ENCODE measurements at places on chromosomes 1 and 21. TPM values are rescaled to one million over a fixed set of nuclear protein-coding genes. Genes with fewer than 3 reads are reported as not detected.

The RXRG gene
- 296 TPM for polyA plus RNA-seq

DNA sequence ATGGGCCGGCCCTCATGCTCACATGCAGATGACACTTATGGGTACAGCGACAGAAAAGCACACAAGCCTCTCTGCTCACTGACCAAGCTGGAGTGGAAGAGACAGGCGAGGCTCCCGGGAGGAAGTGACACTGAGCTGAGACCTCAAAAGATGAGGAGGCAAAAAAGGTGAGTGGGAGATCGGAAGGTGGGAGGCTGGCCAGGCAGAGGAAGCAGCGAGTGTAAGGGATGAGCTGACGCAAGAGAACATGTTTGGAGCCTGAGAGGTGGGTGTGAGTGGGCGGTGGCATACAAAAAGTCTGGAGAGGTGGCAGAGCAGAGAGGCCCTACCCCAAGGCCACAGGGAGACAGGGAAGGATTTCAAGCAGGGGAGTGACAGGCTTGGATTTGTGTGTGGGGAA, 18.2 kb upstream of the CDCP2 start:
- no peak for DNase-seq

The TRIM17 gene
- 15.0 TPM for polyA plus RNA-seq

DNA sequence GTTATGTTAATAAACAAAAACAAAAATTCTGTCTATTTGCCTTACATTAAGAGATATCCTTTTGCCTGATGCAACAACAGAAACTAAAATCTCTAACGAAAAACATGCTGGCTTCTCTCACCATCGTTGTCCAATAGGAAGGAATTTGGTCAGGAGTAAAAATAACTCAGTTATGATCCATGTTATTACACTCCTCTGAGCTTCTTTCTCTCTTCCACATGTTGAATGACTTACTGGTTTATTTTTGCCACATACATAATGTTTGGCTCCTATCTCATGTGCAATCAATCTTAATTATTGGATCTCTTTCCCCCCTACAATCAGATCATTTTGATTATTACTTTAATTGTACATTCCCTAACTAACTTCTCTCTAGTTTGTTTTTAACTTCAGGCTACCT, 688.4 kb downstream of the USP25 start:
- DNase-seq: no peak

DNA sequence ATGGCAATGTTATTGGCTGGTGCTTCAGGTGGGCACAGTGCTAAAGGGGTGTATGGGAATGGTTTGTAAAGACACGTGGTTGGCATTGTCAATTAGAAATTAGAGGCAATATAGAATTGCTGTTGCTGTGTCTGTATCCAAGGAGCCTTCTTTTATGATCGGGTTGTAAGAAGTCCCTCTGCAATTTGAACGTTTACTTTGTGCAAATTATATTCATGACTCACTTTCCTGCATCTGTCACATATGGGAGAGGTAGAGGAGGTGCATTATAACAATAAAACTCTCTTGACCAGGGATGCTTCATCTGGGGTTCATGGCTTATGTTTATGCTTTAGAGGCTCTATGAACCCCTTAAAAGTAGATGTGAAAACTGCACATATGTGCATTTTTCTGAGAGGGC, 130.4 kb upstream of the DNAH14 start:
- DNase-seq: no peak

The NR5A2 gene
- polyA plus RNA-seq: not detected

The ATAD3C gene
- 0.53 TPM for polyA plus RNA-seq

DNA sequence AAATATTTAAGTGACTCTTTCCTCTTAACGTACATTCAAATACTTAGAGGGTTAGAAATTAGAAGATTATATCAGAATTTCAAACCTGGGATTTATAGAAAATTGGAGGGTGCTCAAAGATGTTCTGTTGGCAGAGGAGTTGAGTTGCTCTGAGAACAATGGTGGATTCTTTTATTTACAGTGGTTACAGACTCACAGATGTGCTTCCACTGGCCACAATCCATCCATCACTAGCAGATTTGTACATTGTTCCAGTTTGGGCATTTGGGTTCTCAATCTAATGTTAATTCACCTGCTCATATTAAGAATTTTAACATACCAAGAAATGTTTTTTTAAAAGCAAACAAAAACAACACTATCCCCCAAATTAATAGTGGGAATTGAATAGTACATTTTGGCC, 23.5 kb downstream of the DNAJC6 start:
- DNase-seq: no peak

The GUCA2A gene
- not detected for polyA plus RNA-seq

The DMRTA2 gene
- not detected for polyA plus RNA-seq

DNA sequence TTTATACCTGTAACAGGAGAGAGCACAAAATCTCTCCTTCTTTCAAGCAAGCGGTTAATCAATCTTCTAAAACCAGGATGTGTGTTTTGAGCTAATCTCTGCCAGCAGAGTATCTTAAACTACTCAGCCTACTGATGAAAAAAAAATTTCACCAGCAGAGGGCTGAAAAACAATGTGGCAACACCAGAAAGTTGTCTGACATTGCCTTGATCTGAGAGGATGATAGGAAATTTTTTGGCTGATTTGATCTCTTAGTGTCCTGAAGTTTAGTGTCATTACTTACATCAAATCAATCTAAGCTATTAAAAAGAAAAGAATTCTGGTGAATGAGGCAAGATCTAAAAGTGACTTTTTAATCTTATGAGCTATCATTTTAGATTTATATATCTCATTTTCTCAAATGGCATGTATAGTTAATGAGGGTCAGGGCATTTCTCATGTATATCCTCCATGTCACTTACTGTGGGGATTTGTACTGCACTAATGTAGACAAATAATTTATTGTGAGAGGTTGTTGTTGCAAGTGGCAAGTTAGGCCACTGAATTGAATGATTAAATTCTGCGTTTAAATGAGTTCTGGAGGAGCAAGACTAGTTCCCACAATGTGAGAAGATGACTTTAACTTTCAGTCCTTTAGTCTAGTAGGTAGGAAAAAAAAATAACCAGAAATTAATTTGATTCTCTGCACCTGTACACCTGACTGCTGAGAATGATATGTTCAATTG, 10.9 kb downstream of the ADAMTS1 start:
- DNase-seq: no peak

The C8B gene
- not detected for polyA plus RNA-seq
